ENCODE measurements at places on chromosomes 2 and 18.

- no peak for DNase-seq
Observed at GRCh38 chr2:203897544-203897943, 30.0 kb downstream of the CTLA4 start.

DNA sequence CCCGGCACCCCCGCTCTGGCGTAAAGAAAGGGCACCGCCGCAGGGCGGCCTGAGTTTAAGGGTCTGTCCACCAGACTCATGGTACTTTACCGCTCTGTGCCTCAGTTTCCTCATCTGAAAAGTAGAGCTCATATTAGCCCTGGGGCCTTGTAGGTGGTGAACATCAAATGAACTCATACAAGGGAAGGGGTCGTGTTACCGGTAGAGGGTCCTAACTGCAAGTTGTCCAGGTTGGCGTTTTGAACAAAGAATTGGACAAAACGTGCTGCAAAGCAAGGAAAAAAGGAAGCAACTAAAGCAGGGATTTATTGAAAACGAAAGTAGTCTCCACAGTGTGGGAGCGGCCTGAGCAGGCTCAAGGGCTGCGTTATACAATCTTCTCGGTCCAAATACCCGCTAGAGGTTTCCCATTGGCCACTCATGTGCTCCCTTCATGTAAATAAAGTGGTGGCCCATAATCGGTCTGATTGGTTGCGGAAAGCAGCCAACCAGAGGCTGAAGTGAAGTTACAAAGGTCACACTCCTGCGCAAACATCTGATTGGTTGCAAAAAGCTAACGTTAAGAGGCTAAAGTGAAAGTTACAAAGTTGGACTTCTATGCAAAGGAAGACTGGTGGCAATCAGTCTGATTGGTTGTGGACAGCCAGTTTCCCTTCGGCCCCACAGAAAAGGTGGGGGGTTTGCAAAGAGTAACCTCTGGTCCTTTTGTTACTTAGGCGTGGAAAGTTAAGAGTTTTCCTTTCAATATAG, 80.7 kb upstream of the LDLRAD4 start:
- DNase-seq = peak; percentile 56

- DNase-seq = no peak
Observed at GRCh38 chr2:30503695-30504052, 56.6 kb downstream of the LCLAT1 start.

GRCh38 chr2:237696461-237696860, 69.1 kb downstream of the LRRFIP1 start:
- peak; percentile 22 for DNase-seq

DNA sequence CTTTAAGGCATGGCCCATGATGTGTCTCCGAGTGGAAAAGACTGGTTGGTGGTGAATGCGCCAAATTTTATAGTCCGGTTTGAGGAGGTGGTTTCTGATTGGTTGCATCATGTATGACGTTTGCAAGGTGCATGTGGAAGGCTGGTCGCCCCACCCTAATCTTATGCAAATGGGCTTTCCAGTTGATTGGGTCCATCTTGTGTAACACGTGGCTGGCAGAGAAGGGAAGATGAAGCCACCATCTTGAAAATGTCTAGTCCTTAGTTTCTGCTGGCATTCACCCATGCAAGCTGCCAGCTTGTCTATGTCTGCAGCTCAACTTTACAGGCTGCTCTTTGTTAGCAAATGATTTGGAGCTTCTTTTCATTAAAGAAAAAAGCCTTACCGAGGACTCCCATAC, 132.2 kb downstream of the PIK3C3 start:
- DNase-seq = no peak

DNA sequence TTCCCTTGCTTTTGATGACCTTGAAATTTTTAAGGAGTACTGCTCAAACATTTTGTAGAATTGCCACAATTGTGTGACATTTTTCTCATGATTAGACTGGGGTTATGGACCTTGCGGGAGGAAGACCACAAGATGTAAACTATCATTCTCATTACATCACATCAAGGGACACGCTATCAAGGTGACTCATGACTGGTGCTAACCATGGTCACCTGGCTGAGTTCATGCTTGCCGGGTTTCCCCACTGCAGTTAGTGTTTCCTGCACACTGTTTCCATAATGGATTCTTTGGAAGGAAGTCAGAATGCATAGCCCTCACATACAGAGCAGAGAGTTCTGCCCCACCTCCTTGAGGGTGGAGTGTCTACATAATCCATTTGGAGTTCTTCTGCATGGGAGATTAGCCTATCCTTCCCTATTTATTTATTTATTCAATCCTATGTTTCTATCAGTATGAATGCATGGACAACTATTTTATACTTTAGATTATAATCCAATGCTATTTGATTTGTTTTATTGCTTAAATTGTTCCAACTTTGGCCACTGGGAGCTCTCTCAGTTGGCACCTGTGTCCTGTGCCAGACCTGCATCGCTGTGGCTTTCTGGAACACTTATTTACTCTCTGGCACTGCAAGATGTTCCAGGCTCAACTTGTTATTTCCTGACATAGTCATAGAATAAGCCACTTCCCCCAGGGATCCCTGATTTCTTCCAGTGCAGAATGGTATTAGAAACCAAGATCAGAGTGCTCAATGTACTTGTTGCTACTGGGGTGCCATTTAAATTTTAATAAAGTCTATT, 6.0 kb downstream of the MC2R start:
- DNase-seq = no peak

- DNase-seq = no peak
Observed at GRCh38 chr2:17792515-17792914, 23.7 kb upstream of the MSGN1 start.

DNA sequence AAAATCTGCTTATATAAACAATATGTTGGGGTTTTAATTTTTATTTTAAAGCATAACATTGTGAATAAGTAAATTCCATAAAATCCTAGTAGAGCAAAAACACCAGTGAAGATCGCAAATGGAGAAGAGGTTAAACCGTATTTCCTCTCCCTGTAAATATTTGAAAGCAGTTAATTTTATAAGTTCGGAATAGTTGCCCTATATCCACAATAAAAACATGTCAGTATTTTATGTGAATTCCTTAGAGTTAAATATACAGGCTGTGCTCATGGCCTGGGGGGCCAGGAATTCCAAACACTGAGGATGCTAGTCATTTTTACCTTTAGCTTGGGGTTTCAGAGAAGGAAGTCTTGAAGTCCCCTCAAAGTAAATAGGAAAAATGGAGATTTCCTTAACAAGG, 135.0 kb downstream of the FIGN start:
- no peak for DNase-seq

DNA sequence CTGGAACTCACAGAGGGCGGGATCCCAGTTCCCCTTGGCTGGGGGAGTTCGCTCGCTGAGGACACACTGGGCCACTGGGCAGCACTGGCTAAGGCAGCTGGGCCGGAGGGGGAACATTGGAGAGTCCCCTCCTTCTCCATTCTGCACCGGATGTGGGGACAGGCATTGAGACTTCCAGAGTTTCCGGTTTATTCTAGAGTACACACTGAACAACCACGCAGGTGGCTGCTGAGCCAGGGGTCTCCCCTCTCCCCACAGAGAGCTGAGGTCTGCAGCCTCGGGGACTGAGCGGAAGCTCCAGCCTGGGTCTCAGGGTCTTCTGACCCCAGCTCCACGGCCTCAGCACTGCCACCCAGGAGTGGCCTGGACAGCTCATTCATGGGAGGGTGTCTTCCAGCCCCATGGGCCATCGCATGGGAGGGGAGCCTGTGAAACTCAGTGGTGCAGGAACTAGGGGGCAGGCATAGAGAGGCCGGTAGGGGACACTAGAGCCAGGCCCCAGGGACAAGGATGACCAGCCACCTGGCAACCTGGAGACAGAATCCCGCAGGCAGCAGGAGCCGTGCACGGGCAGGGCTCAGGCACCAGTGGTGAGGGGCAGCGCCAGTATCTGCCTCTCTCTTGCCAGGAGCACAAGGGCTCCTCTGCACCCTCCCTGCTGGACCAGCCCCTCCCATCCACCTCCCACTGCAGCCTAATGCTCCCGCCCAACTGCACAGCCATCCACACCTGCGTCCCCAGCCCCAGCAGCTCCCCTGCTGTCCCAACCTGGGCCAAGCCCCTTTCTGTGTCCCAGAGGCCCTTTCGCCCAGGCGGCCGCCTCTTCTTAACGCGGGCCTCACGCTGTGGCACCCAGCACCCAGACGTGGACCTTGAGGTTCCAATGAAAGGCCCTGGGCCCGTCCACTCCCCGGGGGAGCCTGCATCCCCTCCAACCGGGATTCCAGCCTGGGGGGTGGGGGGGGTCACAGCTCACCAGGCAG, 45.1 kb upstream of the GPC1 start:
- DNase-seq = no peak

- no peak for DNase-seq
Observed at GRCh38 chr2:27081984-27082772, 3.8 kb downstream of the EMILIN1 start.

- DNase-seq = no peak
Observed at GRCh38 chr2:186197955-186198354, 288.1 kb upstream of the ZC3H15 start.

- no peak for DNase-seq
Observed at GRCh38 chr2:82731824-82732223, 1727.3 kb downstream of the SUCLG1 start.

- no peak for DNase-seq
Observed at GRCh38 chr18:5900262-5900661, 4.9 kb upstream of the TMEM200C start.

DNA sequence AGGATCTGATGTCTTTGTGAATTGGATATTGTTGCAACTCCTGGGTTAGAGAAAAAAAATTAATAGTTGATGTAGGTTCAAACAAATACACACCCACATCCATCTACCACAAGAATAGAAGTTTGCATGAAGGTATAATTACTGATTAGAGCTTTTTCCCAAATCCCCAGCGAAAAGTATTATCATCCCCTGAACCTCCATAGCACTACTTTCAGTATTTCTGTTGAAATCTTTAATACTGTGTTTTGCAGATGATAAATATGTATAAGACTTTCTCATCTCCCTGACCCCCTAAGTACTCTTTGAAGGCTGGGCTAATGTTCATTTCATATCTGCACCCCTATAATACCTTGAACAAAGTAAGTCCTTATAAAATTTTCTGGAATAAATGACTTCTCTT, 6.4 kb downstream of the FN1 start:
- DNase-seq = no peak

GRCh38 chr18:76573325-76574025, 78.4 kb upstream of the ZNF516 start:
- DNase-seq = no peak

GRCh38 chr18:5057386-5058348, 139.4 kb downstream of the AKAIN1 start:
- peak; percentile 5 for DNase-seq

DNA sequence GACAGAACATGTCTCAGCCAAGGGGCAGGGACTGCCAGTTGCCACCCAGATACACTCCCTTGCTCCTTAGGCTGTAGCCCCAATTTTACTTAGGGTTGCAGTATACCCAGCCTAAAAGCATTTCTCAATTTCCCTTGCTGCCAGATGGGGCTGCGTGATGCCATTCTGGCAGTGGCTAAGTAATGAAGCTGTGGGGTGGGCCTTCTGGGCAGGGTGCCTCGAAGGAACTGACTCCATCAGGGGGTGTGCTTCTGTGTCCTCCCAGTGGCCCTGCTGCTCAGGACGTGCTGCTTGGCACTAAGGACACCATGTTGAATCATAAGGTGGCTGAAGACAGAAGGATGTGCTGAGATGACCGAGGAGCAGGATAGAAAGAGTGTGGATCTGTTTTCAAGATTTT, 74.2 kb downstream of the VWA3B start:
- DNase-seq = no peak

DNA sequence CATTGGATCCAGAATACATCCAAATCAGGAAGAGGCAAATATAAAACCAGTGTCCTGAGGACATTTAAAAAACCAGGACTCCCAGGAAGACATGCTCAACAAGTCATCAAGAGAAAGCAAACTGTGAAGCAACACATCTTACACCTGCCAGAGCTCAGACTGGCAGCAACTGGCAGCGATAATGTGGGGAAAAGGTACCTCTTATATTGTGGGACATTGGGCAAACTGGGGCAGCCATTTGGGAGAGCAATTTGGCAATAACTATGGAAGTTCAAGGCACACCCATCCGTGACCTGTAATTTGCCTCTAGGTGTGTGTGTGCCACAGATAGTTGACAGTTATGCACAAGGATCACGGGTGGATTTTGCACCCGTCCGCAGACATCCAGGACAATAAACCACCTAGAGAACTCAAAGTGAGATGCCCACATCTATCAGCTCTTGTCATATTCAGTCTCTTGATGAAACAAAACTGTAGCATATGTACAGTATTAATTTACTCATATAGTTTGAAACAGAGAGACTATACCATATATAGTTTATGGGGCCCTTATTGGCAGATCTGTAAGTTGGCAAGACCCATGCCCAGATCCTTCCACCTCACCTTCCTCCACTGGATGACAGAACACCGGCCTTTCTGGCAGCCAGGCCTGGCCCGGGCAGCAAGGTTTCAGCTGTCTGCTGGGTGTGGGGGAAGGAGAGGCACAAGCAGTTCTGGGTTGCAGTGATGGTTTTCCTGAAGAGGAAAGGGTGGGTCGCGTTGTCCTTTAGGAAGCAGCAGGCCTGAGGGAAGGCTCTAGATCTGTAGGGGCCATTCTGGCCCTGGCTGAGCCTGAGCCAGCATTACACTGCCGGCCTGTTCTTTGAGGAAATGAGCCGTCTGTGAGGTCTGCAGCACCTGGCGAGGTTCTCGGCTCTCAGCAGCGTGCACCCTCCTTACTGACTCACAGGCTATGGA, 18.8 kb downstream of the HJURP start:
- DNase-seq = no peak

GRCh38 chr2:31553362-31553761, 27.4 kb downstream of the SRD5A2 start:
- DNase-seq = no peak

GRCh38 chr2:196166876-196167275, 4.5 kb downstream of the STK17B start:
- peak; percentile 25 for DNase-seq

GRCh38 chr18:9094307-9095226, 7.9 kb upstream of the NDUFV2 start:
- DNase-seq = no peak

DNA sequence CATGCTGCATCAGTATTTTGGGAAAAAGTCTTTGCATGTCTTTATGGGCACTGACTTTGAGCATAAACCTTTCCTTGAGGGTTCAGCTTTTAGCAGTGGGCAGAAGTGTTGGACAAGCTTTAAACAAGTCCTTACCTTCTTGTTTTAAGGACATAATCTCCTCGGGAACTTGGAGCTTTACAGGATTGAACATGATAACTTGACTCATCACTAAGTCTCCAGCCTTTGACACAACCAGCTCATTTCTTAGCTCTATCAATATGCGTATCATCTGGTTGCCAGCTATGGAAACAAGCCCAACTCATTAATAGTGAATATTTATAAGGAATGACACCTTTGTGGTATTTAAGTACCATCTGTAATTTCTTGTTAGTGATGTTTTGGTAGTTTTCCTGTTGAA, 21.0 kb upstream of the RAB27B start:
- no peak for DNase-seq

DNA sequence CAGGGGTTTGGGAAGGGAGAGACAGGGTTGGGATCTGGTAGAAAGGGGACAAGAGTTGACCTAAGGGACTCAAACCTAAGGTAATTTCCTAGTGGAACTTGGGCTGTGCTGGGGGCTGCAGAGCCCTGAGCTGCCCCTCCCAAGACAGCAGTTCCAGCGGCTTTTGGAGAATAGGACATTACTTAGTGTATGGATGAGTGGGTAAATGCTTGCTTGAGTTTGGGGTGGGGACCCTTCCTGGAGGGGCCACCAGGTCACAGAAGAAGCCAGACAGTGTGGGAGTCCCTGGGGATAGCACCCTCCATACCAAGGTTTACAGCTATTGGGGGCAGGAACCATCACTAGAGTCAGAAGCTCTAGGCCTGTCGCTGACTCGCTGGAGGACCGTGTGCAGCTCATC, 111.5 kb downstream of the CAPN13 start:
- no peak for DNase-seq

All from effector CD4-positive, alpha-beta T cell (primary cell).